ENCODE measurements at places on chromosomes 1 and 21.

- no peak for DNase-seq
These were observed 177.5 kb downstream of the ASTN1 start for GRCh38 chr1:176987016-176987415.

DNA sequence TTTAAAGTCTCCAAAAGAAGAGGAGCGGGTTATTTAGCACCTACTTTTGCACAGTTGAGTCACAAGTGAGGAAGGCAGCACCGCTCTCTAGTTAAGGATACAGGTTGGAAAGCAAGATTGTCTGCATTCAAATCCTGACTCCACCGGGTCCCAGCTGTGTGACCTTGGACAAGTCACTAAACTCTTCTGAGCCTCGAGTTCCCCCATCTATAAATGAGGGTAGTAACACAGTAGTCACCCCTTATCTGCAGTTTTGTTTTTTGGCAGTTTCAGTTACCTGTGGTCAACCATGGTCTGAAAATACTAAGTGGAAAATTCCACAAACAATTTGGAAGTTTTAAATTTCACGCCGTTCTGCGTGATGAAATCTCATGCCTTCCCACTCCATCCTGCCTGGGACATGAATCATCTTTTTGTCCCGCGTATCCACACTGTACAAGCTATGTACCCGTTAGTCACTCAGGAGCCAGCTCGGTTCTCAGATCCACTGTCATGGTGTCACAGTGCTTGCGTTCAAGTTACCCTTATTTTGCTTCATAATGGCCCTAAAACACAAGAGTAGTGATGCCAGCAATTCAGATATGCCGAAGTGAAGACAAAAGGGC is 49.4 kb downstream of the CAPZB start:
- no peak for DNase-seq

GRCh38 chr1:202228484-202229122 is 35.0 kb downstream of the LGR6 start:
- DNase-seq = no peak

GRCh38 chr1:41353744-41354143 is 7.5 kb upstream of the FOXO6 start:
- no peak for DNase-seq

Measured in activated CD8-positive, alpha-beta memory T cell treated with anti-CD3 and anti-CD28 coated beads for 1 hour (primary cell).